H9 (cell line): ENCODE measurements at places on chromosomes 4 and X.

GRCh38 chr4:1026115-1026514 lies 14.7 kb downstream of the FGFRL1 start:
- DNase-seq: peak; percentile 61
- peaks cover 12% of the 10 kb centered on the region for H3K36me3 ChIP-seq
- H3K27me3 ChIP-seq: no peaks in the 10 kb centered on the region
- H3K4me1 ChIP-seq: no peaks in the 10 kb centered on the region; the same call in 1 of the 2 replicates

- no peaks in the 10 kb centered on the region for H3K4me1 ChIP-seq
- H3K36me3 ChIP-seq: no peaks in the 10 kb centered on the region
- no peak overlapping the region for H3K4me3 ChIP-seq
Measured at GRCh38 chr4:126264839-126265238, 950.1 kb downstream of the FAT4 start.

GRCh38 chr4:41873380-41874295 lies 61.6 kb upstream of the TMEM33 start:
- H3K27me3 ChIP-seq: peaks cover 84% of the 10 kb centered on the region
- peaks cover 2% of the 10 kb centered on the region for H3K4me1 ChIP-seq
- no peak overlapping the region for H3K27ac ChIP-seq
- peak; percentile 65 for DNase-seq
- H3K36me3 ChIP-seq: no peaks in the 10 kb centered on the region

- H3K4me1 ChIP-seq: peaks cover 4% of the 10 kb centered on the region
- no peak overlapping the region for H3K27ac ChIP-seq
- no peaks in the 10 kb centered on the region for H3K27me3 ChIP-seq
- H3K36me3 ChIP-seq: peaks cover 5% of the 10 kb centered on the region; the same call in 1 of the 2 replicates
- peak; percentile 46 for DNase-seq
- H3K4me3 ChIP-seq: no peak overlapping the region
Measured at GRCh38 chrX:9312922-9313867, 151.7 kb upstream of the TBL1X start.

GRCh38 chr4:114870987-114871386 lies 242.4 kb downstream of the NDST4 start:
- no peak overlapping the region for H3K4me3 ChIP-seq
- H3K27me3 ChIP-seq: no peaks in the 10 kb centered on the region
- no peaks in the 10 kb centered on the region for H3K4me1 ChIP-seq
- DNase-seq: no peak
- H3K27ac ChIP-seq: no peak overlapping the region
- H3K36me3 ChIP-seq: no peaks in the 10 kb centered on the region
